HS-5 (cell line): ENCODE measurements at places on chromosomes 12 and 14.

- no peak for DNase-seq
Measured at GRCh38 chr12:62668782-62669181, 202.2 kb downstream of the MON2 start.

DNA sequence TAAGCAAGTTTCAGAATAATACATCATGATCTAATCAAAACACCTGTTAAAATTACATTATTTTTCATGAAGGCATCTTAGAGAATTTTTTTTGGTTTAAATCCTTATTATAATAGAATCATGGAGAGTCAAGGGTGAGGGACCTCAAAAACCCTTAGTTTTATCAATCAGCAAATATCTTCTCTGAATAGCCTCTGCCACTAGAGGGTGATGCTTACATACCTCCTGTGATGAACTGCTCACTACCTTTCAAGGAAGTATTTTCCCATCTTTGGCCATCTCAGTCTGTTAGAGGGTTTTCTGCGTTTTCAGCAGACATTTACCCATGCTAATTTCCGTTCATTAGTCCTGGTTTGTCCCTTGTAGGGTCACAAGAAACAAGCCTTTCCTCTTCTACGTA lies 200.2 kb downstream of the TRHDE start:
- DNase-seq = no peak

DNA sequence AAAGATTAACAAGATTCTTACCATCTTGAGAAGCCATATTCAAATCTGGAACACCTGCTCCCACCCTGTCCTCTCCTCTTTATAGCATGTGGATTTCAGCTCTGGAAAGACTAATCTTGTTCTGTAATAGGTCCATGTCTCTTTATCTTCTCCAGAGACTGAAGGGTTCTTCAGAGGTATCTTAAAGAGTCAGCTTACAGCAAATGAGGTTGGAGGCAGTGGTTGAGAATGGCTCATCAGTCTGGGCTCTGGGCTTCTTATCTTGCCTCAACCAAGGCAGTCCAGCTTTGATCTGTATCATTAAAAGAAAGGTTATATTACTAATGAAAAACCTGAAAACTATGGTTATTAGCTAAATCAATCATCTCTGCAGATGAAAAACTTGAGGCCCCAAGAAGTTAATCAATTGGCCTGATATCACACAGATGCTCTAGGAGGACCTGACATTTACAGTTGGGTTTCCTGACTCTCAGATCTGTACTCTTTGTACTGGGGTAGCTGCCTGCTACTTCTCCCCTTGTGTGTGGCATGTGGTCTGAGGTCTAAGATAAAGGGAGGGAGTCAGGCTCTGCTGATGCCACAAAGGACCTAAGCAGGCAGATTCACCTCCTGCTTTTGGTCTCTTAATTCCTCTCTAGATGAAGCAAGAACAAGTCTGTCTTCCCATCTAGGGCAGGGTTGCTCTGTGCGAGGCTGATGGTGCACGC lies 1.7 kb upstream of the AKAP6 start:
- DNase-seq = no peak

DNA sequence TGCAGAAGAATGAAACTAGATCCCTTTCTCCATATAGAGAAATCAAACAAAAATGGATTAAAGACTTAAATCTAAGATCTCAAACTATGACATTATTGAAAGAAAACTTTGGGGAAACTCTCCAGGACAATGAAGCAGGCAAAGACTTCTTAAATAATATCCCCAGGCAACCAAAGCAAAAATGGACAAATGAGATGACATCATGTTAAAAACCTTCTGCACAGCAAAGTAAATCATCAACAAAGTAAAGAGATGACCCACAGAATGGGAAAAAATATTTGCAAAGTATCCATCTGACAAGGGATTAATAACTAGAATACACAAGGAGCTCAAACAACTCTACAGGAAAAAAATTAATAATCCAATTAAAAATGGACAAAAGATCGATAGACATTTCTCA lies 101.0 kb downstream of the RALGAPA1 start:
- DNase-seq = no peak

DNA sequence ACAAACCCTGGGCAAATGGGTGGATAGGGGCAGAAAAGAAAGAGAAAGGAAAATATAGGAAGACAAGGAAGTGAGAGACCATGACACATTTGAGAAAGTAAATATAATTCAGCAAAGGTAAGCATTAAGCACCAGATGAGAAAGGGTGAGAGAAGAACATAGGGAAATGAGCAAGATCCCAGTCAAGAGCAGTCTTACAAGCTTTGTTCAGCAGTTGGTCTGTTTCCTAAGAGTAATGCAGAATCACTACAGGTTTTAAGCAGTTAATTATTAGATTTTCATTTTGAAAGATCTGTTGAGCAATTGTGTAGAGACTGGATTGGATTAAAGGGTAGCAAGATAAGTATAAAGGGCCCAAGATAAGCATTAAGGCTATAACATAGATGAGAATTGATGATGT lies 146.3 kb downstream of the PLCZ1 start:
- no peak for DNase-seq

- no peak for DNase-seq
Measured at GRCh38 chr12:108543652-108544051, 17.3 kb downstream of the SART3 start.

- no peak for DNase-seq
Measured at GRCh38 chr14:77467801-77468200, 9.9 kb downstream of the AHSA1 start.

GRCh38 chr12:94954029-94954685 lies 49.3 kb downstream of the NDUFA12 start:
- peak; percentile 9 for DNase-seq

- no peak for DNase-seq
Measured at GRCh38 chr14:86619726-86620125, 1089.8 kb downstream of the FLRT2 start.

DNA sequence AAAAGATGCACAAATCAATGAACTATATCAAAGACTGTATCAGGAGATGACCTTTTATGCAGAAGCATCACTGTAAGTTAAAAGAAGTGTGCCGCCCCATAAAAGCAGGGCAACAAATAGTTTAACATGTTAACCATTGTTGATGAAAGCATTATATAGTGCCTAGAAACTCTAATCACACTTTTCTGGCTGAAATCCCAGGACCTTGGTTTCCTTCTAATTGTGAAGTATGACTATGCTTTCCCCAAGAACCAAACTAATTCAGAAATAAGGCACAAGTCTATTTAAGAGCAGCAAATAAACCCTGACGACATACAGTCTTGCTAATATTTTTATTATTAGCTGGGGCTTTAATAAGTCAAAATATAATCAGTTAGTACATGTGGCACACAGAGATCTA lies 21.7 kb downstream of the RACGAP1 start:
- no peak for DNase-seq

DNA sequence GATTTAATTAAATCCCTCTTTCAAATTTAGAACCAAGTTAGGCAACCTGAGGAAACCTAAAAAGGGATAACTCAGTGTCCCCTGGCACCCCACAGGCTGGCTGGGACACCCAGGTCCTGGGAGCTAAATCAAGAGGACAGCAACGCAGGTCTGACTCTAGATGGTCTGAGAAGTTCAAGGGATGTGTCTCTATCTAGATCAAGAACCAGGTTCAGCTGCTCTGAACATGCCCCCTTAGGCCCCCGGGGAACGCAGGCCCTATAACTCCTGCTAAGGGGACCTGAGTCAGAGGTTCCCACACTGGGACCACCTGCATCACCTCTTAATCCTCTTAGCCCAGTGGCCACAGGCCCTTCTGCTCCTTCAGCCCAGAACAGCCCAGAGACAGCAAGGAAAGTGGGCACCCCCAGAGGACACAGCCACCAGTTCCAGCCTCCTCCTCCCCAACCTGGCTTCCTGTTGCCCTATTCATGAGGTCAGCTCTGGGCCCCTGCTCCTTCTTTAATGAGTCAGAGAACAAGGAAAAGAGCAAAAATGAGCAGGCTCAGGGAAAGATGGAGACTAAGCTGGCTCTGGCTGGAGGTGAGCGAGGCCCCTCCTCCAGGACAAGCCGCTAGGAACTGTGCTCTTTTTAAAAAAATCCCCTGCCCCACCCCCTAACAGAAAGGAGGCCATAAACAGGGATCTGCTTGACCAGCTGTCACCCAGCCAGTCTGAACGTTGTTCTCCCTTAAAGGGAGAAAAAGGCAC lies 10.8 kb downstream of the PITPNM2 start:
- no peak for DNase-seq

DNA sequence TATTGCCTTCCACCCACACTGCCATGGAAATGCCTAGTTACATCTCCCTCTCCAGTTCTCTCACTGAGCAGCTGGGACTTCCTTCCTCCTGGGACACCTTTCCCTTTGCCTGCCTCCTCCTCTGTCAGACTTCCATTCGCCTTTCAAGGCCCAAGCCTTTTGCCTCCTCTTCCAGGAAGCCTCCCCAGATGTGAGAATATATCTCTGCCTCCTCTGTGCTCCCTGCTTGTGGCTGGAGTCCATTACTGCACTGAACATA lies 3.1 kb downstream of the IFI27L2 start:
- no peak for DNase-seq

- DNase-seq = no peak
Measured at GRCh38 chr14:36295642-36296627, 24.5 kb downstream of the MBIP start.

DNA sequence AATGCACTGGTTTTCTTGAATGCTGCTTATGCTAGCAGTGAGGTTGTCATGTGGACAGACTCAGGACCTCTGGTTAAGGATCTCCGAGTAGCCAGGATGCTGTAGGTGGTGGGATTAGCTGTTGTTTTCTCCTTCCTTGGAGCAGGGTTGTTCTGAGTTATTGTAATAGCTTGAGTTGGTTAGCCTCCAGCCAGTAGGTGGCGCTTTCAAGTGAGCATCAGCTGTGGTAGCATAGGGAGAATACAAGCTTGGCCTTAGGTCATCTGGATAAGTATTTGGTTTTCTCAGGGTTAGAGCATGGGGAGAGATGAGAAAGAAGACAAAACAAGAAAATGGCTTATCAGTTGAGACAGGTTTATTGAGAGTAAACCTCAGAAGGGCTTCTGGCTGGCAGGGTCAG lies 299.7 kb upstream of the FBXO33 start:
- no peak for DNase-seq

- no peak for DNase-seq
Measured at GRCh38 chr12:109773384-109774011, 59.7 kb downstream of the TRPV4 start.

DNA sequence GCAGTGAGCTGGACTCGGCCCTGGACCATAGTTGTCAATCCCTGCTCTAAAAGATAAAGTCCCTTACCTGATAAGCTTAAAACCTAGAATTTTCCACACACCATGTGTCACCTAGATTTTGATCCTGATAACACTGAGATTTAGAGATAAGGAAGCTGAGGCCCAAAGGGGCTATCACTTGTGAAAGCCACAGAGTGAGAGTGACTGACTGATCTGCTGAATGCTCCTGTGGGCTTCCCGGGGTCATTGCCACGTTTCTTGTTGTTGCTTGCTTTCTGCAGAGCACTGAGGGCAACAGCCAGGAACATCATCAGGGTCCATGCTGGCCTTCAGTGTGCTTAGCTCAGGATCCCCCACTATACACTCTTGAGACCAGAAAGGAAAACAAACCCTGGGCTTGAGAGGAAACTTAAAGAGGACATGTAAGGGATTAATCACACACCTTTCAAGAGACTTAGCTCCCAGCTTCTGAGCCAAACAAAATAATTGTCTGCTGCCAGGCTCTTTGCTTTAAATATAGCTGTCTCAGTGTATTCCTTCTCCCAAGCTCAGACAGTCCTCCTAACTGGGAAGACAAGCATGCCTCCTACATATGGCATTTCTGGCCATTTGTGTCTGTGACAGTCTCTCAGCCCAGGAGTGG lies 82.6 kb upstream of the ARHGAP5 start:
- no peak for DNase-seq

- no peak for DNase-seq
Measured at GRCh38 chr14:90628825-90629224, 187.4 kb downstream of the TTC7B start.

DNA sequence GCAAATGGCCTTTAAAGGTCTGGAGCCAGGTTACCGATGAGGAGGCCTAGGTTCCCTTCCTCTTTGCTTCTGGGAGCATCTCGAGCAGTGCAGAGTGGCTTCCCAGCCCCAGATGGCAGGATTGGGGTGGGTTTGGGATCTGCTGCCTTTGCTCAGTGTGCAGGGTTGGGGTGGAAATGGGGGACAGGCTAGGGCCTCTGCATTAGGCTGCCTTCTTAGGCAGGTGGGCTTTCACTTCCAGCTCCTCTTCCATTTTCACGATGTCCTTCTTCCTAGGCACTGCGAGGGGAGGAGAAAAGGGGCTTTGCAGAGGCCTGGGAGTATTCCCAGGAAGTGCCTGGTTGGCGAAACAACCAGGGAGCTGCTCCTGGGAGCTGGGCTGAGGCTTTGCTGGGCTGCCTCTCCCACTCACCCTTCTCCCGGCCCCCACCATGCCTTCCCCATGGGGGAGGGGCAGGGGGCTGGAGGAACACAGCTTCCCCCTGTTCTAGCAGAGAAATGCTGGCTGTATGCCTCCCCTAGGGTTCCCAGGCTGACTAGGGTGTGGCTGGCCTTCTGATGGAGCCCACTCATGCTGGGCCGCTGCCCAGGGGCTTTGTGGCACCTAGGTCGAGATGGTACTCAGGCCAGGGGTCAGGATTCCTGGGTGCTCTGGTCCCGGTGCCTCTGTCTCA lies 2.4 kb downstream of the NR4A1 start:
- DNase-seq = no peak

DNA sequence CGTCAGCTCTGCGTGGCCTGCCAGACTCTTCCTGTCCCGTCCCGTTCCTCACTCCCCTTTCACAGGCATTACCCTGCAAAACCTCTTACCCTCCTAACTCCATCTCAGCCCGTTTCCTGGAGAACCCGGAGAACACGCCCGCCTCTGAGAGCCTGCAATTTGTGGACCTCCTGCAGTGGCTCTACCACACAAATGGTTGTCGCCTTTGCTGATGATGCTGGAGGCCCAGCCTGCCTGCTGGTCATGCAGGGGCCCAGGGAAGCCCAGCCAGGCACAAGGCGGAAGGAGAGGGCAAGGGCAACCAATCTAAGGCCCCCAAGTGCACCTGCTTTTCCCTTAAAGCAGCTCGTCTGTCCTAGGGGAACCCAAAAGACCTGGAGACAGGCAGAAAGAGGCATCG lies 22.5 kb downstream of the RFLNA start:
- no peak for DNase-seq

- DNase-seq = no peak
Measured at GRCh38 chr14:96126339-96126782, 78.3 kb upstream of the BDKRB2 start.

GRCh38 chr12:108337235-108338223 lies 1.6 kb downstream of the CMKLR1 start:
- DNase-seq = no peak

DNA sequence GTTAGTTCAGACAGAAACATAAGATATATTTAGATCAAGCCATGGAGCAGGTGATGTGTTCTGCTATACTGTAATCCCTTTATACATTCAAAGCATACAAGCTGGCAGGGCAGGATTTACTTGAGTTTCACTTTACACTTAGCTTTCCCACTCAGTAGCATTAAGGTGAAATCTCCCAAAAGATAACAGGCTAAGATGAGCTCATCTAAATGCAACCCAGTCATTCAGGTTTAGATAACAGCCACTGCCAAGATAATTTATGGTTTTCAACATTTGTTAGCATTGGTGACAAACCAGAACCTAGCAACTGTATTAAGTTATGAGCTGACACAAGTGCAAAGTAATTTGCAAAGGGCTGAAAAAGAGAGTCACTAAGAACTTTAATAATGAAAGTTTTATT lies 925.1 kb upstream of the ATXN7L3B start:
- no peak for DNase-seq
